Fibroblast of upper back skin (primary cell): ENCODE measurements at places on chromosomes 5 and 9.

DNA sequence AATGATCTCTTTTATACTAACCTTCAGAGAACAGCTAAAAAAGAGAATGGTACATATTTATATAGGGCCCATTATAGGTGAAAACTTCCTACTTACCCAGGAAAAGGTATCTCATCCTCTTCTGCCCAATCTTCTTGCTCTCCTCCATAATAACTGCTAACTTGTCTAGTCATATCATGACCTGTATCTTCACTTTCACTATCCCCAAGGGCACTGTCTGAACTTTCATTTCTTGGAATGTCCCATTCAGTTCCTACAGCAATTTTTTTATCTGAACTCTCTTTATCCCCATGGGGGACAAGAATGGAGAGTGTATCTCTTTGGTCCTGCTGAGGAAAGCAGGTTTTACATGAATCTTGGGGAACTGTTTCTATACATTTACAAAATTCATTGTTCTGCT is 36.4 kb upstream of the RAPGEF6 start:
- DNase-seq: no peak

DNA sequence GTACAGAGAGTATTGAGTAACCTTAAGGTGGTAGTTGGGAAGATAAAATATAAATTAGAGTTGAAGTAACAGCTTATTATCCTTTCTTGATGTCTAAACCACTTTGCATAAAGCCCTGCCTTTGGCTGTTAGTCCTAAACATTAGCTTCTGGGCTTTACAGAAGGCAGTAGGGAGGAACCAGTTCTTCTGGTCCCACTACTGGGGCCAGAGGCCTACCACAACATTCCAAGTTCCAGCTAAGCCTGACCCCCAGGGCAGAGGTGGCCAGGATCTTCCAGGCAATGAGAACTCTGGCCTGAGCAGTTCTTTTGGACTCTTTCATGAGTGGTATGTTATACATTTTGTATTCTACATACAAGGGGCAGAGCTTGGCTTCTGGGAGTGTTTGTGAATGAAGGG is 26.1 kb downstream of the DNAI1 start:
- DNase-seq: no peak

DNA sequence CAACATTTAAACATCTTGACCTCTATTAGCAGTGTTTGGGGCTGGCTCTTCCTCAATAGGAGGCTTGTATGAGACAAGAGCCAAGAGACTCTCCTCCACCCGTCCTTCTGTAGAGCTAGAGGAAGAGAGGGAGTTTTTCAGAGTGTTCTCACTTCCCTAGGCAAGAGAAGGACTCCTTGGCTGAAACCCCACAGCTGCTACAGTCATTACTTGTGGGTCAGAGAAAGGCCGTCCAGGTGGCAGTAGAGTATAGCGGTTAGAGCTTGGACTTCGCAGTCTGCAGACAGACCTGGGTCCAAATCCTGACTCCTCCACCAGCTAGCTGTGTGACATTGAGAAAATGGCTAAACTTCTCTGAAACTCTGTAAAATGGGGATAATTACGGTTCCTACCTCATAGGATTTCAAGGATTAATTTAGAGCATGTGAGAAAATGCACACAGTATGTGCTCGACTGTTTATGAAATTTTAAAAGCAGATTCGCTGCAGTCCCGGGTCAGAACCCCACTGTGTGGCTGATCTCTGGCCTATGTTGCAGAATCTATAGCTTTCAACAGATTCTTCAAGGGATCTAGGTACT is 80.8 kb upstream of the ARAP3 start:
- no peak for DNase-seq

- DNase-seq: peak; percentile 70
These were observed 708.6 kb upstream of the WWC1 start for GRCh38 chr5:167582886-167583285.

DNA sequence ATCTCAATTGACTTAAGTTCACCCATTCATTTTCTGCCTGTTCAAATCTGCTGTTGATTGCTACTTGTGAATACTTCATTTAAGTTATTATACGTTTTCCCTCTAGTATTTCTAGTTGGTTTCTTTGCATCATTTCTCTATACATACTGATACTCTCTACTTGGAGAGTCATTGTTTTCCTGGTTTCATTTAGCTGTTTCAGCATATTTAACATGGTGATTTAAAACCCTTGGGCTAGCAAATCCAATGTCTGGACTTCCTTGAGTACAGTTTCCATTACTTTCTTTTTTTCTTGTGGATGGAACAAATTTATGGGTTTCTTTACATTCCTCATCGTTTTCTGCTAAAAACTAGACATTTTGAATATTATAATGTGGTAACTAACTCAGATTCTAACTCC is 90.7 kb downstream of the AP3B1 start:
- no peak for DNase-seq

DNA sequence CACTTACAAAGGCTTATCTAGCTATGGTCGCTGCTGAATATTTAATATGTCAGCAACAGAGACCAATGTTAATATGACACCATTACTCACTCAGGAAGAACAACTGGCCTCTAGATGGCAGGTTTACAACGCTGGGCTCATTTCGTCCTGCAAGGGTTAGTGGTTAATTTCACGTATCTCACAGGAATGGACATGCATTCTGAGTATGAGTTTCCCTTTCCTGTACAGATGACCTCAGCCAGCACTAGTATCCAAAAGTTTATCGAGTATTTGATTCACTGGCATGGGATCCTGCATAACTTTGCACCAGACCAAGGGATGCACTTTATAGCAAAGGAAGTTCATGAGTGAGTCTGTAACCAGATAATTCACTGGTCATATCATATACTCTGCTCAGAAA is 8.7 kb upstream of the TRPC7 start:
- DNase-seq: peak; percentile 8

- no peak for DNase-seq
These were observed 5.3 kb upstream of the BICD2 start for GRCh38 chr9:92769990-92770359.

- peak; percentile 32 for DNase-seq
These were observed 89.6 kb downstream of the KIF4B start for GRCh38 chr5:155103146-155103545.

DNA sequence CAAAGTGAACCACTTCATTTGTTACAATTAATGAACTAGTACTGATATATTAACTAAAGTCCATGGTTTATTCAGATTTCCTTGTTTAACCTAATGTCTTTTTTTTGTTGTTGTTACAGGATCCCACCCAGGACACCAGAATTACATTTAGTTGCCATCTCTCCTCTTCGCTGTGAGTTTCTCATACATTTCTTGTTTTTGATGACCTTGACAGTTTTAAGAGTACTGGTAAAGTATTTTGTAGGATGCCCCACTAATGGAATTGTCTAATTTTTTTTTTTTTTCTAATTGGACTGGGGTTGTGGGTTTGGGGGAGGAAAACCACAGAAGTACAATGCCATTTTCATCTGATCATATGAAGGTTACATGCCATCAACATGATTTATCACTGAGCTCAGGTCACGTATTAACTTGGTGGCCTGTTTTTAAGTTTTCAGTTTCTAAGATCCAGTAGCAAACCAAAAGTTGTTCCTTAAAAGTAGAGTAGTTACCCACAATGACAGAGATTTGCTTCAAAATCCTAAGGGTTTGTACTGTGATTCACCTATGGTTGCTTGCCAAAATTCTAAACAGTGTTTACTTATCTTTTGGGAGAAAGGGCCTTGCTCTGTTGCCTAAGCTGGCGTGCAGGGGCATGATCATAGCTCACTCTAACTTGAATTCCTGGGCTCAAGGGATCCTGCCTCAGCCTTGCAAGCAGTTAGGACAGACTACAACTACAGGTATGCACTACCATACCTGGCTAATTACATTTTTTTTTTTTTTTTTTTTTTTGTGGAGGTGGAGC is 4.5 kb upstream of the OTULIN start:
- peak; percentile 65 for DNase-seq

DNA sequence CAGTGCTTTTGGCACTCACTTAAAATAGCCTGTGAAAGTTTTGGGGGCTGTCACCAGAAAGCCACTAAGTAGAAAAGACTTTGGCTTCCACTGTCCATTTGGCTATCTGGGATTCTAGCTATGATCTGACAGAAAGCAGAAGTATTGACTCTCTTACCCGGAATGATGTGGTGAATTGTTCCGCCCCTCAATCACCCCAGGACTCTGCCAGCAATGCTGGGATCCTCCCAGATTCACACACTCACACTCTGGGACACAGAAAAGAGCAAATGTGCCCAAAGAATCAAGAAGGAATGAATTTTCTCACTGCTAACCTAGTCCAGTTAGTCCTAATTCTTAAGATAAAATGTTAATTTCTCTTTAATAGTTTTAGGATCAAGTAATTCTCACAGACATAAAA is 576.9 kb downstream of the BNC2 start:
- no peak for DNase-seq

DNA sequence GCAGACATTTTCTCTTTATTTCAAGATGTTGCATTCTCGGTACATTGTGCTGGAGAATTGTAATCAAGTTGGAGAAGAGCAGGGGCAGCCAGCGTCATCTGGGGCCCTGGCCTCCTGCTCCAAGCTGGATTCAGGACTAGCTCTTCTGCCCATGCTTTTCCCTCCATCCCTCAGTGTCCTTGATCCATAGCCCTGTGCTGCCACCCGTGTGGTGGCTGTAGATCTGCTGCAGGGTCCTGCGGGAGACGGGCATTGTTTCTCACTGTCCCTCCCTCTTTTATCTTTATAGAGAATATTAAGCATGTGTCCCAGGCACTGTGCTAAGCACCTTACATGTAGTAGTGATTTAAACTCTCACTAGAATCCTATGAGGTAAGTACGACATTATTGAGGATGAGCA is 60.5 kb upstream of the HAND1 start:
- DNase-seq: no peak

- DNase-seq: no peak
These were observed 59.5 kb downstream of the MUSK start for GRCh38 chr9:110728058-110728457.

DNA sequence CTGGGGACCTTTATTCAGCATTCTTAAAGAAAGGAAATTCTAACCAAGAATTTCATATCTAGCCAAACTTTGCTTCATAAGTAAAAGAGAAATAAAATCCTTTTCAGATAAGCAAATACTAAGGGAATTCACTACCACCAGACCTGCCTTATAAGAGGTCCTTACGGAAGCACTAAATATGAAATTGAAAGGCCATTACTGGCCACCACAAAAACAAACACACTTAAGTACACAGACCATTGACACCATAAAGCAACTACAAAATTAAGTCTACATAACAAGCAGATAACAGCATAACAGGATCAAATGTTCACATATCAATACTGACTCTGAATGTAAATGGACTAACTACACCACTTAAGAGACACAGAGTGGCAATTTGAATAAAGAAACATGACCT is 361.4 kb upstream of the POU5F2 start:
- DNase-seq: no peak

DNA sequence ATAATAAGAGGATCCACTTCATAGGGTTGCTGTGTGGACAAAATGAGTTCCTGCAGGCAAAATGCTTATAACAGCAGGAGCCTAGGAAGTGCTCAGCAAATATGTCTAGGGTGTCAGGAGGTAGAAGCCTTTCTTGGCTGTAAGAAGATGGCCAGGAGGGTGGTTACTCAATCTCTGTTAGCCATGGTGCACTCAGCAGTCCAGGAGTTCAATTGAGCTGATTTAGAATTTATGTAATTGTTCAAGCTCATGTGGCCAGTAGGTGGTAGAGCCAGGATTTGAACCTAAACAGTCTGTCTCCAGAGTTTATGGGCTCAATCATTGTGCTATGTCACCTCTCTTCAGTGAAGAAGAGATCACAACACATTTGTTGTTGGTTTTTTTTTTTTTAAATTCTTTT is 381.2 kb downstream of the KIF4B start:
- no peak for DNase-seq

- no peak for DNase-seq
These were observed 56.9 kb upstream of the TBC1D2 start for GRCh38 chr9:98312365-98312764.

DNA sequence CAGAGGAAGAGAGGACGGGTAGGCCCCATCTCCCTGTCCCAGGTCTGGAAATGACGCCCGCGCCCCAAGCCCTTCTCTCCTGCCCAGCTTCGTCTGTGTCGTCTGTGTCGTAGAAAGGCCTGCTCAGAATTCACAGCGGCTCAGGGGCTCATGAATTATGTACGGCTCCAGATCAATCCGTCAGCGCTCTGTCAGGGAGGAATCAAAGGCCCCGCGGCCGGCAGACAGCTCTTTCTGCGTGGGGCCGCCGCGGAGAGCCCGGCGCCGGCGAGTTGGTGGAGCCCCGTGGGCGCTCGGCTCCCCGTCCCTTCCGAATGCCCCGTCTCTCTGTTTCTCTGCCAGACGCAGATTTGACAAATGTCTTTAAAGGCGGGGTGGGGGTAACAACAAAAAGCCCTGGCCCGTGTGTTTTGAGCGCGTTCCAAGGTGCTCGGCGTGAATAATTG is 83.8 kb upstream of the RAPGEF1 start:
- no peak for DNase-seq

DNA sequence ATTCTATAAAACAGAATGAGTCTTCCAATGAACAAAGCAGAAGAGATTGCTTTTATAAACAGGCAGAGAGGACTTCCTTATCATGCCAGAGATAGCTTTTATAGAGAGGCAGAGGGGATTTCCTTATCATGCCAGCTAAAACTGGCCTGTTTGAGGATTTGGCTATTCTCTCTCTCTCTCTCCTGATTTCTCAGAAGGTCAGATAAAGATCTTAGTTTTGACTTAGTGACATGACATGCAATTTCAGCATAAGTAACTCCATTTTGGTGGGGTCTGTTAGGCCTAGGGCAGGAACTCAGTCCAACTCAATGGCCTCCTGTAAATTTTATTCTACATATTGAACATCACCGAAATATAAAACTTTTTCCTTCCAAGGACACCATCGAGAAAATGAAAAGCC is 31.5 kb upstream of the DENND4C start:
- DNase-seq: no peak

GRCh38 chr9:121491111-121491510 is 8.5 kb downstream of the GGTA1 start:
- no peak for DNase-seq

- peak; percentile 60 for DNase-seq
These were observed 81.6 kb upstream of the TNFAIP8 start for GRCh38 chr5:119274030-119274766.

GRCh38 chr5:101047181-101047580 is 144.1 kb upstream of the ST8SIA4 start:
- no peak for DNase-seq

GRCh38 chr5:177405805-177406204 is 3.6 kb downstream of the F12 start:
- DNase-seq: no peak

GRCh38 chr5:76710991-76711390 is 4.9 kb upstream of the F2R start:
- DNase-seq: peak; percentile 41

- no peak for DNase-seq
These were observed 79.0 kb downstream of the ADCY2 start for GRCh38 chr5:7474821-7475403.

GRCh38 chr9:92547356-92547755 is 11.6 kb upstream of the ECM2 start:
- no peak for DNase-seq

- no peak for DNase-seq
These were observed 19.6 kb upstream of the MAN2A1 start for GRCh38 chr5:109669991-109670706.
